Spinal cord (tissue), 10 donors: ENCODE measurements at places on chromosomes 16 and 17. TPM values are rescaled to one million over a fixed set of nuclear protein-coding genes. Genes with fewer than 3 reads are reported as not detected.

GRCh38 chr16:85003076-85003475 is 8.3 kb downstream of the ZDHHC7 start:
- no peak for DNase-seq

DNA sequence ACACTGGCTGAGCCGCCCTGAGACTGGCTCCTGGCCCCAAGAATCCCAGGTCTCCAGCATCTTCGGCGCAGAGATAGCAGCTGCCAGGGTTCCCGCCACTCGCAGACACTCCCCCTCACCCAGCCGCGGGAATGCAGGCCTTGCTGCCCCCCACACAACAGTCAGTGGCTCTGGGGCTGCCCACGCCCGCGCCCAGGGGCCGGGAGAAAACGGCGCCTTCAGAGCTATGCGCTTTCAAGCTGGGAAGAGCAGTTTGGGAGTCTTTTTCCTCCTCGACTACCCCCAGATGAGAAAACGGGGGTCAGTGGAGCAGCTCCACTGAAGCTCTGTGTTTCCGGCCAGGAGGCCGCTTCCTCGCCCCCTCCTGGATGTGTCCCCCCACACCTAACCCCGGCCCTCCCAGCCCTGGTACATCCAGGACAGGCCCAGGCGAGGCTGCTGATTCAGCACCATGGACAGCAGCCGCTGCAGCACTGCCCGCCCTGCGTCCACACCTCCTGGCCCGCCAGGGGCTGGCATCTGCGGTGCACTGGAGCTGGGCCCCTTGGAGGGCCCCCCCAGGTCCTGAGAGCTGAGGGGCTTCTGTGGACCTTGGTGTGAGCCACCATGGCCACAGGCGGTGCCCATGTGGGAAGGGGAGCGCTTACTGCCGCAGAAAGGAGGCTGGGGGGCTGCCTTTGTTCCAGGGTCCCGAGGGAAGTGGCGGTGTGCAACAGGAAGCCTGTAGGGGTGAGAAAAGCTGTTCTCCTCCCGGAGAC is 35.7 kb downstream of the CACNA1H start:
- no peak for DNase-seq

GRCh38 chr17:70336411-70336810 is 167.1 kb downstream of the KCNJ2 start:
- no peak for DNase-seq

DNA sequence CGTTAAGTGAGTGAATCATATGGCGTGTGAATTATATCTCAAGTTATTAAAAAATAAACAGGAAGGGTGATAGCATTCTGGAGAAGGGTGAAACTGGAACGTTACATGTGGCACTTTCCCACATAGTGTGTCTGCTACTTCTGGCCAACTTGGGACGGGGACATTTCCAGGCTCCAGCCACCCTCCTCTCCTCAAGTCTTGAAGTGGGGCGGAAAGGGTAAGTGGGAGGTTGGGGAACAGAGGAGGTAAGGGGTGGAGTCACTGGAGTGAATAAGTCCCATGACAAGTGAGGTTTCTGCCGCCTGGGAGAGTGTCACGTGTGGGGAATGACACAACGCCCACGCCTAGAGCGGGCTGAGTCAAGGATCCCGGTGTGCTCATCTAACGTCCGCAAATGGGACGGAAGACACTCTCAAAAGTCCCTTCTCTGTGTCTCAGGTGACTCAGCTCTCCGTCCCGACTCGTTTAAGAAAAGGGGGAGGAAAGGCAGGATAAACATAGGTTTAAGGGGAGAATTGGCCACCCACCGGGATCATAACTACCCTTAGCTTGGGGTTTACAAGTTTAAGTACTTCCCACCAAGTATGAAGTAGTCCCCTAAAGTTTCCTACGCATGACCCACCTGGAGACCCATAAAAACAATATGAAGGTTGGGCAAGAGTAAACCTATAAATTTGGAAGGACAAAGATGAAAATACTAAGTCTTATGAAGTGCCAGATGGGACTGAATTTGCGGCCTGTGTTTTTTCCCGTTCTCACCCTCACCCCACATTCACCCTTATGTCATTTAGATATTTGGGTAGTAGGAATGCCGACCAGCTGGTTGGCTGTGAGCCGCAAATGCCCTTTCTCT is 1.2 kb upstream of the SPAG9 start:
- peak; percentile 74 for DNase-seq

GRCh38 chr17:81054308-81054707 is 19.4 kb downstream of the BAIAP2 start:
- DNase-seq, result no peak

GRCh38 chr16:85386467-85387170 is 226.5 kb upstream of the GSE1 start:
- no peak for DNase-seq

Gene ADAD2
- 0.20 TPM for total RNA-seq

Gene PLXDC1
- 12.6 TPM for total RNA-seq

DNA sequence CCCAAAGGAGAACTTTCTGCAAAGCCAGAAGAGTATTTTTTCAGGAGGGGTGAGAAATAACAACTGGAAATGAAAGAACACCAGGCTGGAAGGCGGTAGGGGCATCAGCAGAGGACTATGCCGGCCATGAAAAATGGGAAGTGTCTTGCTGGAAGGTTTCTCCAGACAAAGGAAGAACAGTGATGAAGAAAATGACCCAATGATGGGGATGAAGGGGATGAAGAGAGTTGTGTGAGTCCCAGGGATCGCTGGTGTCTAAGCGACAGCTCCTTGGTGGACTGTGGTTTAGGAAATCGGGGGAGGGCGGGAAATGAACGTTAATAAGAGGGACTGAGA is 623 bp downstream of the TTLL6 start:
- no peak for DNase-seq

Gene SHBG
- 0.20 TPM for total RNA-seq

DNA sequence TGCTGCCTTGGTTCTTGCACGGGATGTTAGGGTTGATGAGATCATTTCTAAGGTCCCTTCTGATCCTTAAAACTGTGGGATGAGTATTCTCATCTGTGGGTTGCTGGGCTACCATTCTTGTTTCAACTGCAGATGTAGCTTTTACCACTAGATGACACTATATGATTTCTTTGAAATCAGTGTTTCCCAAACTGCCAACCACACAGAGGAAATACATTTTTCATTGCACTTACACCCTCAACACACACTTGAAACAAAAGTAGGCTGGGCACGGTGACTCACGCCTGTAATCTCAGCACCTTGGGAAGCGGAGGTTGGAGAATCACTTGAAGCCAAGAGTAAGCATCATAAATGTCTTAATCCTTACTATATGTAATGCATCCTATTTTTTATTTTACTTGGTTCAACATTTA is 15.3 kb downstream of the LCMT1 start:
- peak; percentile 74 for DNase-seq

DNA sequence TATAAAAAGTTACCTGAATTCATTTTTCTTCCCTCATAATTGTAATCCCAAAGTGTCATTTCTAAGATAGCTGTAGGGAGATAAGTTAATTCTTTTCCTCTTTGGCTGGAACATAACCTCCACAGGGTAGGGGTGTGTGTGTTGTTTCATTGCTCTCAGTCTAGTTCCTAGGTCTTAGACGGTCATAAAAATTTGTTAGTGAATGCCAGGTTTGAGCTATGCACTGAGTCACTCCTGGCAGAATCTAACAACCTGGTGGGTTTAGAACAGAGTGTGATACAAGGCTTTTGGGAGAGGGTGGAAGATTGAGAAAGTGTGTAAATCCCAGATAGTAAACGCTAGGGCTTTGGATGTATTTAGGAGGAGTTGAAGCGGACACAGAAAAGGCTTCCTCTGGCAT is 894 bp upstream of the PHKG2 start:
- DNase-seq, result no peak

GRCh38 chr17:50603340-50603739 is 31.3 kb upstream of the ABCC3 start:
- no peak for DNase-seq

- DNase-seq, result no peak
Measured at GRCh38 chr16:89572073-89572484, 3.5 kb upstream of the CPNE7 start.

Gene SMYD4
- total RNA-seq, result 13.4 TPM

- DNase-seq, result no peak
Measured at GRCh38 chr16:12410837-12411490, 392.7 kb downstream of the CPPED1 start.
